Activated CD4-positive, alpha-beta T cell treated with anti-CD3 and anti-CD28 coated beads, Interleukin-2, amount 50 U/mL, for 1 hour (primary cell): ENCODE measurements at places on chromosomes 1 and 21.

- DNase-seq, result no peak
These were observed 24.5 kb downstream of the AHCYL1 start for GRCh38 chr1:110008971-110009565.

- DNase-seq, result no peak
These were observed 141.2 kb upstream of the ST6GALNAC5 start for GRCh38 chr1:76725864-76726619.

DNA sequence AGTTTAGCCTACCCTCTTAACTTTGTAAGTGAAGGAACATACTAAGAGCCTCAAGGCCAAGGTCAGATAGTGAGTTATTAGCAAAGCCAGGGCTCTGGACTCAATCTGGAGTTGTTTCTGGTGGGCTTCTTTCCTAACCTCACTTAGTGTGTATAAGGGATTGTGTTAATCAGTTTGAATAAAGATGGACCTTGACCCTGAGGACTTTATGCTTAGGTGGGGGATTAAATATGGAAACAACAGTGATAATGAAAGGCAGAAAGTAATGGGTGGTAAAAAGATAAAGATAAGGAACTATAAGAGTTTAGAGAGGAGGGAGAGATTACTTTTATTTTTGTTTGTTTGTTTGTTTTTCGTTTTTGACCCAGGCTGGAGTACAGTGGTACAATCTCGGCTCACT lies 5.5 kb downstream of the RABGAP1L start:
- DNase-seq, result no peak

DNA sequence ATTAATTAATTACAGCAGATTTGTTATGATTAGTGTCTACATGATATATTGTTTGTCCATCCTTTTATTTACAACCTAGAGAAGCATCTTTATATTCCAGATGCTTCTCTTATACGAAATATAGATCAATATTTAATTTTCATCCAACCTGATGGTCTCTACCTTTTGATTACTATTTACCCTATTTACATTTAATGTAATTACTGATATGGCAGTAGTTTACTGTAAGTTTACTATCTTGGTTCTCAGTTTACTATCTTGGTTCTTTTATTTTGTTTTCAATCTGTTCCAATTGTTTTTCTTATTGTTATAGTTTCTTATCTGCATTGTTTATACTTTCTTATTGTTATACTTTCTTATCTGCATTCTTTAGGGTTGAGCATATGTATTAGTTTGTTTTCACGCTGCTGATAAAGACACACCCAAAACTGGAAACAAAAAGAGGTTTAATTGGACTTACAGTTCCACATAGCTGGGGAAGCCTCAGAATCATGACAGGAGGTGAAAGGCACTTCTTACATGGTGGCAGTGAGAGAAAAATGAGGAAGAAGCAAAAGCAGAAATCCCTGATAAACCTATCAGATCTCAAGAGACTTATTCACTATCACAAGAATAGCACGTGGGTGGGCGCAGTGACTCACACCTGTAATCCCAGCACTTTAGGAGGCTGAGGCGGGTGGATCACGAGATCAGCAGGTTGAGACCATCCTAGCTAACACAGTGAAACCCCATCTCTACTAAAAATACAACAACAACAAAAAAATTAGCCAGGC lies 28.9 kb downstream of the FAF1 start:
- DNase-seq, result no peak

GRCh38 chr21:46442938-46443337 lies 15.8 kb upstream of the DIP2A start:
- DNase-seq, result no peak

DNA sequence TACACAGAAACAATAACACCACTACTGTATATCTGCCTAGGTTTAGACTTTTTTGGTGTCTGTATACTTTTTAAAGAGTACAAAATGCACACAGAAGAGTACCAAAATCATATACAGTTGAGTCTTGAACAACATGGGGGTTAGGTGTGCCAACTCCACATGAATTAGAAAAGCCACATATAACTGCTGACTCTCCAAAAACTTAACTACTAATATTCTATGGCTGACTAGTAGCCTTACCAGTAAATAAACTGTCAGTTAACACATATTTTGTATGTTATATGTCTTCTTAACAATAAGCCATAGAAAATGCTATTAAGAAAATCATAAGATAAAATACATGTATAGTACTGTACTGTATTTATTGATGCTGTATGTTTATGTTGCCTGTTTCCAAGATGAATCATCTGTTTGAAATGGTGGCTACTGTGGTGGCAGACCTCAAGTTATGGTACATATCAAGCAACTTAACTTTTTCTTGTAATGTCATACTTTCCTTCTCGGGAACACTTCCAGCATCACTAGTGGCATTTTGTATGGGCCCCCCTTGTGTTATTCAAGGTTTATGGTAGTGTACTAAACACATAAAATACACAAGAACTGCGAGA lies 71.2 kb downstream of the LHX4 start:
- no peak for DNase-seq

DNA sequence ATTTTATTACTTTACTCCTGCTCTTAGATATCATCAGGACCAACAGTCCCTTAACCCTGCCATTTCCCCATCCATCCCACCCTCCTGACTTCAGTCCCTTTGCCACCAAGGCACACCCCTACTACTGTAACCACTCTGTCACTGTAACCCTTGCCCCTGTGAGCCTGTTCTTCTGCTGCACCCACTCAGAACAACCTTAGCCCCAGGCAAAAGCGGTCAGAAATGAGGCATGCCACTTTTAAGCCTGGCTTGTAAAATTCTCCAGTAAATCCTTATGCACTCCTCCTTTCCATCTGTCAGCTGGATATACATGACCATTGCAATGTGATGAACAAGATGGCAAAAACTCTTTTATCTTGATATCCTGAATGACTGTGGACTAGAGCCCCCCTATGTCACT lies 555.0 kb upstream of the PLXNA2 start:
- no peak for DNase-seq

GRCh38 chr1:109733236-109733870 lies 7.5 kb downstream of the GSTM3 start:
- DNase-seq, result no peak

GRCh38 chr1:25688390-25689119 lies 72.0 kb downstream of the MAN1C1 start:
- DNase-seq, result no peak

DNA sequence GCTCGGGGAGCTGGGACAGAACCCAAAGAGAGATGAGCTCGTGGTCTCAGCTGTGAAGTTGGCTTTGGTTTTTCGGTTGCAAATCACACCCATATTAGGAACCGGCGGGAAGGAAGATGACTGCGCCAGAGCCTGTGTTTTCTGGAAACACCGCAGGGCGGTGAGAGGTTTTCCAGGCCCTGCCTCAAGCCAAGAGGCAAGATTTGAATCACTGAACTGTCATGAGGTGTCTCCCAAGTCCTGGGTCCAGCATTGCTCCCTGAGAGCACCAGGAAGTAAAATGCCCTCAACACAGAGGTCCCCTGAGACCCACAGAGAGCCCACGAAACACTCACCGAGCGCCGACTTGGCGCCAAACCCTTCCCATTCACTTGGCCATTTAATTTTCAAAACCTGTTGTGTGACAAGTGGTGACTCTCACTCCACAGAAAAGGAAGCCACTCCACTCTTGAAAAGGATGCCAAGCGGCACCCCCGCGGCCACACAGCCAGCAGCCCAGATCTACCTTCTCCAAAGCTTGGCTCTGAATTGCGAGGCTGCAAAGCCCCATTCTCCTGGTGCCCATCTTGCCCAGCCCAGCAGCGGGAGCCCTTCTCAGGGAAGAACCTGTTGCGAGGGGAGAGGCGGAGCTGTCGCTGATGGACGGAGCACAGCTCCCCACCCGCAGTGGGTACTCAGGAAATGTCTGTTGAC lies 99.0 kb upstream of the RUNX3 start:
- no peak for DNase-seq

DNA sequence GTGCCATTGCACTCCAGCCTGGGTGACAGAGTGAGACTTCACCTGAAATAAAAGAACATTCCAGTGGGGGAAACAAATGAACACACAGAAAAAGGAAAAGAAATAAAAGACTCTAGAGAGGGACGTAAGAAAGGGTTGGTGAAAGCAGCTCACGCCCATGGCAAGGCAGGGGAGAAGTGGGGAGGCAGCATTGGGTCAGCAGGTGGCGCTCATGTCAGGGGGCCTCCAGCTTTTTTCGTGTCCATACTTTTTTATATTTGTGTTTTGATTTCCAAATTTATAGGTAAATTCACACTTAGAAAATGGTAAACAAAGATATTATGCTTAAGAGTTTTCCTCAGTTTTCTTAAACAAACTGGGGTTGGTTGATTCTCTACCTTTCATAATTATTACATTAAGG lies 45.5 kb downstream of the VPS13D start:
- peak; percentile 24 for DNase-seq

GRCh38 chr21:46126309-46127238 lies 28.7 kb downstream of the COL6A2 start:
- DNase-seq, result no peak

- no peak for DNase-seq
These were observed 215.3 kb downstream of the BRINP2 start for GRCh38 chr1:177385760-177386698.

GRCh38 chr21:32732544-32732943 lies 4.7 kb upstream of the SYNJ1 start:
- no peak for DNase-seq

DNA sequence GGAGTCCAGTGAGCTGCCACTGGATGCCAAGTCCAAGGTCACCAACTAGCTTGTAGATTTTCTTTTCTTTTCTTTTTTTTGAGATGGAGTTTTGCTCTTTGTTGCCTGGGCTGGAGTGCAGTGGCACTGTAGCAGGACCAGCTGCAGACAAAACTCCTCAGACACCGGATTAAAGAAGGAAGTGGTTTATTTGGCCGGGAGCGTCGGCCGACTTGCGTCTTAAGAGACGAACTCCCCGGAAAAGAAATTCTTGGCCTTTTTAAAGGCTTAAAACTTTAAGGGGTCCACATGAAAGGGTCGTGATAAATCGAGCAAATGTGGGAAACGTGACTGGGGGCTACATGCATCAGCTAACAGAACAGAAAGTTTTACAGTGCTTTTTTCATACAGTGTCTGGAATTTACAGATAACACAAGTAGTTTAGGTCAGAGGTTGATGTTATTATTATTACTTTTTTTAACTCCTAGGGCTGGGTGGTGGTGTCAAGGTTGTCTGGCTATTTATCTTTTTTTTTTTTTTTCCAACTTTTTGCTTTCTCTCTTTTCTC lies 36.4 kb upstream of the CFAP126 start:
- DNase-seq, result no peak

DNA sequence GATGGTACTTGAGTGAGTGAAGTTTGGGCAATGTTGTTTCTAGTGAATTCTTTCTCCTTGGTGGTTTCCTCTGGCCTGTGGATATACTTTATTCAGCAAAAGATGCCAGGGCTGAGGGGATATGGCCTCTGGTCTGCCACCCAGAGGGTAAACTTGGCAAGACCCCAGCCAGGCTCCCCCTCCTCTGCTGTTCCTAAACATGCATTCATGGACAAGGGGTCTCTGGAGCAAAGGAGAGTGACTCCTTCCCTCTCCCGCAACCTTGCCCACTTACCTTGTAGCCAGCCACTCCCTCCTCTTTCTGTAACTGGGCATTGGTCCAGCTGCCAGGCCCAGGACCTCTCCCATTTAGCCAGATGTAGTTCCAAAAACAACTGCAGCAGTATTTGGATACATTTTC lies 43.8 kb downstream of the RUNX3 start:
- no peak for DNase-seq

- no peak for DNase-seq
These were observed 1.6 kb upstream of the MOV10 start for GRCh38 chr1:112672842-112673241.
